ENCODE measurements at places on chromosomes 11 and 22.

DNA sequence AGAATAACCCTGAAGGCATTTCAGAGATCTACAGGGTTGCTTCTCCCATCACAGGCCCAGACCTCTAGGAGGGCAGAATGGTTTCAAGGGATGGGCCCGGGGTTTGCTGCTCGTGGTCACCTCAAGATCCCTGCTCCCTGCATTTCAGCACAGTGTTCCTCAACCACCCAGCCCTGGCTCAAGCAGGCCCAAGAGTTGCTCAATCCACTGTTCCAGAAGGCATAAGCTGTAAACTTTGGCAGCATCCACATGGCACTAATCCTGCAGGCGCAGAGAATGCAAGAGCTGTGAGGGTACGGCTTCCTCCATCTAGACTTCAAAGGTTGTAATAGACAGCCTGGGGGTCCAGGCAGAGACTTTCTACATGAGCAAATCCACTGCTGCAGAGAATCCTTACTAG is 225.0 kb upstream of the UBASH3B start:
- DNase-seq: no peak

GRCh38 chr11:118524757-118525470 is 2.4 kb upstream of the TTC36 start:
- no peak for DNase-seq

DNA sequence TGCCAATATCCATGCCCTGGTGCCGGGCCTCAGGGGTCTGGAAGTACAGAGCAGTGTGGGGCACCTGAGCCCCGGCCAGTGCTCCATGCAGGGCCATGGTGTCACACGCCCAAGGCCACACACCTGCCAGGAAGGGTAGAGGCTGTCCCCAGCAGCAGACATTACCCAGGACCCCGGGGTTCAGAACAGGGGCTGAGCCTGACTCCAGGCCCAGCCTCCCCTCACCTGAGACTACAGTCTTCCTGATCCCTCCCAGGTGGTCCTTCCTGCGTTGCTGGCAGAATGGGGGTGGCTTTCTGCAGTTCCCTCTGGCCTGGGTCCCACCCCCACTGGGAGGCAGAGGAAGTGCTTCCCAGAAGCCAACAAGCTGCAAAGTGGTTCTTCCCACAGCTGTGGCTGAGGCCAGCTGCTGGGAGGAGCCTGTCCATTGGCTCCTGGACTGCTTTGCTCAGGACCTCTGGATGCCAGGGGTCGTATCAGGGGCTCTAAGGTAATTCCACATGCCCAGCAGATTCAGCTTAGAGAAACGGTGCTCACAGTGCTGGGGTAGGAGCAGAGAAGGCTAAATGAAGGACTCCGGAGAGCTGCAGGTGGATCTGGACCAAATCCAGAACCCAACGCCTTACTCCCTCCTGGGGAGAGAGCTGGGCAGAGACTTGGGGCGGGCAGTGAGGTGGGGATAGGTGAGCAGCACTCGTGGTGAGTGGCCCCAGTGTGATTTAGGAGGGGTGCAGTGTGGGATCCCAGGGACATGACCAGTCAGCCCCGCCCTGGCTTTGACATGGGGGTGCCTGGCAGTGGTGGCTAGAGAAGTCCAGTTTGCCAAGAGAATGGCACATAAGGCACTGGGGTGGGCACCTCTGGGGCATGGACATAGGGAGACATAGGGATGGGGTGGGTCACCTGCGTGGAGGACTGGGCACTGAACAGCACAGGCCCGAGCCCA is 12.6 kb downstream of the TCIRG1 start:
- no peak for DNase-seq

DNA sequence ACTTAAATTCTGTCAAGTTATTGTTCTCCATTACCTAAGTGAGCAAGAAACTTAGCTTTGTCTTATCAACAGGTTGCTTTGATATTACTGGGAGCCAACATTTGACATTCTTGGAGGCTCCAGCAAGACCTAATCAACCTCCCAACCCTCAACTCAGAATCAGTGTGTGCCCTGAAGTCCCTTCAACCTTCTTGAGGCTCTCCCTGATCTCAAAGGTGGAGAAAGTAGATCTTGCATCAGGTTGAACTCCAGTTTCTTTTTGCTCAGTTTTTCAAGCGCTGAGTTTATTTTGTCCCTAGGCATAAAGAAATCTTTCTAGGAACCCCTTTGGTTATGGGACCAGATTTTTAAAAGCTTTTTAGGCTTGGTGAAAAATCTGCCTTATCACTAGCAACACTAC is 1.4 kb downstream of the FAM111A start:
- no peak for DNase-seq

DNA sequence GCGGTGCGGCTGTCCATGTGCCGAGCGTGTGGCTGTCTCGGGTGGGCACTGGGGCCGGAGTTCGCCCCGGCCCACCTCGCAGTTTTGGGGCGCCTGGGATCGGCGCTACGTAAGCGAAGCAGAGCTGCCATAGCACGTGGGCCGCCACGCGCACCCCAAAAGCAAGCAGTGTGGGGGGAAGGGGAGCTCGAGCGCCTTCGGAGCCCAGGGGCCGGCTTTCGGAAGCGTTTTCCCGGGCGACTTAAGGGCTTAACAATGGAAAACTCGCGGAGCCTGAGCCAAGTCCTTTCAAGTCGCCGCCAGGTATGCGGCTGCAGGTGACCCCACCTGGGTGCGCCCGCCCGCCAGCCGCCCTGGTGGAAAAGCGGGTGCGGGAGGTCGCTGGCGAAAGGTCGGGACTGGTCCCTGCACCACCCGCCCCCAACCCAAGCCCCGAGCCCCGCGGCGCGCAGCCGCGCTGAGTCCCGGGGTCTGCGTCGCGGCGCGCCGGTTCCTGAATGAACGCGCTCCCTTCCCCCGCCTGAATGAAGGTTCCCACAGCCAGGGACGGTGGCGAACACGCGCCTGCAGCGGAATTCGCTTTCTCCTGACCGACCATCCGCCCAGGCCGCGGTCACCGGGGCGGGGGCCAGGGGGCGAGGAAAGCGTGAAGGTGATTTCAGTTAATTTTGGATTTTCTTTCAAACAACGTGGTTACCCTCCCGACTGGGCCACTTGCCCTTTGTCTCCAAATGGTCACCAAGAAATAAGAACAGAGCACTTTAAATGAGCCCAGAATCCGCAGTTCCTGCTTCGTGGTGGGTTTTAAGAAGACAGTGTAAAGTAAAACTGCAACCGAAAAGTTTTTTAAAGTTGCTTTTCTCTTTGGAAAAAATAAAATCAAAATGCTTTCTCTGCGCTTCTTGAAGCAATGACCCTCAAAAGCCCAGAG is 2.8 kb upstream of the CCND1 start:
- DNase-seq: peak; percentile 67

DNA sequence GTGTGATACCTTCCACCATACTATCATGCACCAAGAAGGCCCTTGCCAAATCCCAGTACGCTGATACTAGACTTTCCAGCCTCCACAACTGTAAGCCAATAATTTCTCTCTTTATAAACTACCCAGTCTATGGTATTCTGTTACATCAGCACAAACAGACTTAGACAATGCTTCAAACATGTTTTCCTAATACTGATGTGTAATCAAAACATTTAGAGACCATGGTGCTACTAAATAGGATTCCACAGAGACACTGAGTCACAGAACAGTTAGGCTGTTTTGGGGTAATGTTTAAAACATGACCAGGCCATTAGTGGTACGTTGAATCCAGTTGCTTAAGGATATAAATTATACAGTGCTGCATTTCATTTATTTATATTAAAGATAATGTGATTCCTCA is 103.7 kb downstream of the PICALM start:
- no peak for DNase-seq

- DNase-seq: peak; percentile 36
Measured at GRCh38 chr22:45224988-45225731, 15.5 kb downstream of the KIAA0930 start.

DNA sequence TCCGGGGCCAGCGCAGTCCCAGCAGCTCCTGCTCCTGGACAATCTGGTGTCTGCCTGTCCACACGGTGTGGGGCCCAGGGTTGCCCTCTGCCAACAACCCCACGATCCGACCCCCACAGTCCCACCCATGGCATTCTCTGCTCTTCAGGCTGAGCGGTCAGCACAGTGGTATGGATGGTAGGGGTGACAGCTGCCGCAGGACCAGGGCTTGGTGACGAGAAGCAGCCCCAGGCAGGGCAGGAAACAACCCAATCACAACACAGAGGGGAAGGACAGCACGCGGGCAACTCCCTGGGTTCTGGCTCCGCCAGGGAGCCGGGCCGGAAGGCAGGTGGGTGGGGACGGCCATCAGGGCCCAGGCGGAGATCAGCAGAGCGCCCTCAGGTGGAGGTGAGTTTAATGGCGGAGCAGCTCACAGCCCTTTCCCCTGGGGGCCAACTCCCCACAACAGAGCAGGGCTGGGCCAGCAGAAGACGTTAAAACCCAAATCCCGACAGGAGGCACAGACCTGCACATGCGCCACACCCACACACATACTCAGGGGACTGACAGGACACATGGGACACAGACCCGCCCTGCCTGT is 5.3 kb upstream of the CHADL start:
- no peak for DNase-seq

GRCh38 chr11:117600234-117600783 is 196.7 kb downstream of the DSCAML1 start:
- no peak for DNase-seq

DNA sequence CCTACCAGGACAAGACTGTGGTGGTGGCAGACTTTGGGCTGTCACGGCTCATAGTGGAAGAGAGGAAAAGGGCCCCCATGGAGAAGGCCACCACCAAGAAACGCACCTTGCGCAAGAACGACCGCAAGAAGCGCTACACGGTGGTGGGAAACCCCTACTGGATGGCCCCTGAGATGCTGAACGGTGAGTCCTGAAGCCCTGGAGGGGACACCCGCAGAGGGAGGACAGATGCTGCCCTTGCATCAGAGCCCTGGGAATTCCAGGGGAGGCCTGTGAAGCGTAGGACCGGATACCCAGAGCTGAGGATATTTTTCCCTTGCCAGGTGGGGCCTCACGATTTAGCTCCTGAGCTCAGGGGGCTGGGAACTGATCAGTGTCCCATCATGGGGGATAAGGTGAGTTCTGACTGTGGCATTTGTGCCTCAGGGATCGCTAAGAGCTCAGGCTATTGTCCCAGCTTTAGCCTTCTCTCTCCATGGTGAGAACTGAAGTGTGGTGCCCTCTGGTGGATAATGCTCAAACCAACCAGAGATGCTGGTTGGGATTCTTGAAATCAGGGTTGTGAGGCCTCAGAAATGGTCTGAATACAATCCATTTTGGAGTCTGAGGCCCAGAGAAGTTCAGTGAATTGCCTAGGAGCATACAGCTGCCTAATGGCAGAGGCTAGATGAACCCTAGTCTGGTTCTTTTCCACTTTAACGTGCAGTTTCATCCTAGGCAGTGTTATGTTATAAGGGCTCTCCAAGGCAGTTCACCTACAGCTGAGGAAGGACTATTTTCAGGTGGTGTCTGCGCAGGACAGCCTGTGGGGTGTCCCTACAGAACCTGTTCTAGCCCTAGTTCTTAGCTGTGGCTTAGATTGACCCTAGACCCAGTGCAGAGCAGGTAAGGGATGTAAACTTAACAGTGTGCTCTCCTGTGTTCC is 19.5 kb downstream of the PIK3IP1 start:
- DNase-seq: peak; percentile 65

DNA sequence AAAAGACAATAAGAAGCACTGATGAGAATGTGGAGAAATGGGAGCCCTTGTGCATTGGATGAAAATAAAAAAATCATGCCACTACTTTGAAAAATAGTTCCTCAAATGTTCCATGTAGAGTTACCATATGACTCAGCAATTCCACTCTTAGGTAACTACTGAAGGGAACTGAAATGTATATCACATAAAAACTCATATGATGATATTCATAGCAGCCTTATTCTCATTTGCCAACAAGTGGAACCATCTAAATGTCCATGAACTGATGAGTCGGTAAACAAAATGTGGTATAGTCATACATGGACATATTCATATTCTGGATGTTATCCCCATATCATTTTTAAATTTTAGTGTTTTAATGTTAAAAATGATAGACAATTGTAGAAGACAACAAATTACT is 3.5 kb downstream of the KRTAP5-9 start:
- DNase-seq: no peak

GRCh38 chr11:134586726-134587125 is 174.7 kb upstream of the B3GAT1 start:
- DNase-seq: no peak

DNA sequence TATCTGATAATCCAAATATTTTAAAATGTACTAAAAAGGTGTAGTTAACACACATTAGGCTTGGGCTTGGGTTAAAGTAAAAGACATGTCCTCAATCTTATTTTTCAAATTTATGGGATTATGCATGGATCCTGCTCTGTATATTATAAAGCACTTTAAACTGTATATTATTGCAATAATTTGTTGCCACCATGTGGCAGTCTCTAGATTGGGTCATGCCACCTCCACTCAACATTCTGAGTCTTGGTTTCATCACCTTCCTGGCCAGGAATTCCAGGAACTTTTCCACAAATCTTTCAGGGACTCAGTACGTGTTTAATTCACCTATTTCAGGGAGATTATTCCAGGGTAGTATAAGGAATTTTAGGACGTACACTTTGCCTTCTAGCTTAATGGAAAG is 695.5 kb downstream of the FAM181B start:
- no peak for DNase-seq

GRCh38 chr11:48384670-48385069 is 18.4 kb upstream of the OR4C5 start:
- DNase-seq: no peak

DNA sequence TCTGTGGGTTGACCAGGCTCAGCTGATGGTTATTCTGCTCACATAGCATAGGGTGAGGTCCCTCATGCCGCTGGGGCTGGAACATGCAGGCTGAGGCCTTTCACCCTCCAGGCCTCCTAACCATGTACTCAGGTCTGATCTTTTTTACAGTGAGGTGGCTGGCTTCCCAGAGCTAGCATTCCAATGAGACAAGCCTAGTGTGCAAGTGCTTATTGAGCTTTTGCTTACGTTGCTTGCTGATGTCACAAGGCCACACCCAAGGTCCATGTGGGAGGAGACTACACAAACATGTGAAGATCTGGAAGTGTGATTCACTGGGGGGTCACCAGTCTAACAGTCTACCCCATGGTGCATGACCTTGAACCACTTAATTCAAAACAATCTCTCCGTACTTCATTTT is 33.9 kb downstream of the ISX start:
- no peak for DNase-seq

DNA sequence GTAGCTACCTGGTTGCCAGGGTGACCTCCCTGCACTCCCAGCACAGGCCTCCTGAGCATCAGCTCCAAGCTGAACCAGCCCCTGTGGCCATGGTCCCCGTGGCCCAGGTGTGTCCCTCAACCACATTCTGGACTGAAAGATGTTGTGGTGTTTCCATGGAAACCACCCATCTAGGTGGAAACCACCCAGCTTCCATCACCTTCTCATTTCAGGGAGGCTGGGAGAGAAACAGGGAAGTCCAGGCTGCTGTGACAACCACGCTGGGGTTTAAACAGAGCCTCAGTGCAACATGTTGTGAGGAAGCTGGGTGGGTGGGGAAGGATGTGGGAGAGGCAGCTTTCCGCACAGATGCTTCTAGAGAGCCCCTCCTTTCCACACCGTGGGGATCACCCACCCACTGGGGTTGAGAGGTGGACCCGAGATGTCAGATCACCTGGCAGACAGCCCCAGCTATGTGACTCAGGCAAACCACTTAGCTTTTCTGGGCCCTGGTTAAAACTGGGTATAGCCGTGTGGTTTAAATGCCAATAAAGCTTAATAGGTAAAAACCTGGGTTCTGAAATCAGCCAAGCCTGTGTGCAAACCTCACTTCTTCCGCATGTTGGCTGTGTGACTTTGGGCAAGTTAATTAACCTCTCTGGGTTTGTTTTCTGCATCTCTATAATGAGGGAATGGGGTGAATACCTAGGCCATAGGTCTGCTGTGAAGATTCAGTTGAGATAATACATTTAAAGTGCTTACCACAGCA is 46.4 kb downstream of the CD82 start:
- DNase-seq: no peak

GRCh38 chr22:34068001-34068400 is 147.7 kb upstream of the LARGE1 start:
- DNase-seq: no peak

GRCh38 chr22:31631436-31631835 is 30.6 kb downstream of the PISD start:
- no peak for DNase-seq
